Stimulated activated CD4-positive, alpha-beta T cell treated with anti-CD3 and anti-CD28 coated beads, Interleukin-2, amount 100 ng/mL, for 24 hours (primary cell): ENCODE measurements at places on chromosomes 1 and 21.

DNA sequence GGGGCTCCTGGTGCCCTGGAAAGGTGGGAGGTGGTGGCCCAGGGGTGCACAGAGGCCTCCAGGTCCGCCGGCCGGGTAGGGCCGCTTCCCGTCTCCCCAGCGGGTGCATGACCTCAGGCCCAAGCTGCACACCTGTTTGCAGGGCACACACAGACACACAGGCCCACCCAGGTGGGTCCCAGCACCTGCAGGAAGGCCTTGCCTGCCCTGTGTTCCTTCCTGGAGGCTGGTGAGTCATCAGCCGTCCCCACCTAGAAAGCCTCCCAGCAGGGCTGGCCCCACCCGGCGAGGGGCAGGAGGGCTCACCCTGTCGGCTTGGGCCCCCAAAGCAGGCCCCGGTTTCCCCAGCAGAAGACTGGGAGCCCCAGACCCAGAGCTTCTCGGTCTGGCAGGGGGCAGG, 23.6 kb upstream of the TTLL10 start:
- DNase-seq = no peak

DNA sequence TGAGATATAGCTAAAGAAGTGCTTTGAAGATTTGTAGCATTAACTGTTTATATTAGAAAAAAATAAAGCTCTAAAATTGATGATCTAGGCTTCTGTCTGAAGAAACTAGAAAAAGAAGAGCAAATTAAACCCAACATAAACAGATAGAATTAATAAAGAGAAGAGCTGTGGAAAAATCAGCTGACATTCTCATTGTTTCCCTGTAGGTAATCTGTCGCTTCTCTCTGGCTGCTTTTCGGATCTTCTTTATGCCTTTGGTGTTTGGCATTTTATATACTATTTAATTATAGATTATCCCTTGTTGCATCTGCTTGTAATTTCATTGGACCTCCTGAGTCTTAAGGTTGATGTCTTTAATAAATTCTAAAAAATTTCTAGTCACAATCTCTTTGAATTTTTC, 59.8 kb downstream of the MPZL1 start:
- no peak for DNase-seq

DNA sequence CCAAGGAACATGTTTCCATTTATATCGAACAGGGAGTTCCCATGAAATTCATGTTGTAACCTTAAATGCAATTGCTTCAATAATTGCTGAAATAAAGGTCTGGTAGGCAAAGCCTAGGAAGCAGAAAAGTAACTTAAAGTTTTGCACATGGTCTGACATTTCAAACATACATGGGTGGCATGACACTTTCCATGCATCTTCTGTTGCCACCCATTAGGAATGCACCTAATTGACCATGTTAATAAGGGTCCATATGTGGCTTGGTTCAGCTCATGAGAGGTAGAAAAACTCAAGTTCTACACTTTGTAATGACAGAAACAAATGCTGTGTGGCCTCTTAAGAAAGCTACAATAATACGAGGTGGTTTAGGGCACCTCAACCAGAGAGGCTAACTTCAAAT, 72.0 kb upstream of the GORAB start:
- DNase-seq = no peak

GRCh38 chr1:99647490-99647889, 1.6 kb downstream of the PALMD start:
- DNase-seq = no peak

GRCh38 chr21:39316729-39317128, 3.3 kb upstream of the BRWD1 start:
- no peak for DNase-seq
